Iris pigment epithelial cell (primary cell): ENCODE measurements at places on chromosomes 11 and 22.

GRCh38 chr11:111370902-111371578 is 8.0 kb downstream of the POU2AF1 start:
- no peak for DNase-seq

DNA sequence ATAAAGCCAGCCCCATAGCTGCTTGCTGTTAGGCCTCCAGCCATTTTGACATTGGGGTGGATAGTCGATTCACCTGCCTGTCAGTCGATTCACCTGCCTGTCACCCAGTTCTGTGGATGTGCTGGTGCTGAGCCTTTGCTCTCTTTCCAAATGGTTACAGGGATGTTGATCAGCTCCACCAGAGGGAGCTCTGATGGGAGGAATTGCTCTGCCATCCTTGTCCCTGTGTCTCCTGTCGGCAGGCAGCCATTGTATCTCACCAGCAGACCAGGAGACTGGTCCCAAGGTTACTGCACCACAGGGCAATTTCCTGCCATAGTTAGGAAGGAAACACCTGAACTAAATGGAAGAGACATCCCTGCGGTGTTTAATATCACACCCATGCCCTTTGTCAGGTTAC is 6.1 kb downstream of the MPEG1 start:
- DNase-seq = peak; percentile 38

DNA sequence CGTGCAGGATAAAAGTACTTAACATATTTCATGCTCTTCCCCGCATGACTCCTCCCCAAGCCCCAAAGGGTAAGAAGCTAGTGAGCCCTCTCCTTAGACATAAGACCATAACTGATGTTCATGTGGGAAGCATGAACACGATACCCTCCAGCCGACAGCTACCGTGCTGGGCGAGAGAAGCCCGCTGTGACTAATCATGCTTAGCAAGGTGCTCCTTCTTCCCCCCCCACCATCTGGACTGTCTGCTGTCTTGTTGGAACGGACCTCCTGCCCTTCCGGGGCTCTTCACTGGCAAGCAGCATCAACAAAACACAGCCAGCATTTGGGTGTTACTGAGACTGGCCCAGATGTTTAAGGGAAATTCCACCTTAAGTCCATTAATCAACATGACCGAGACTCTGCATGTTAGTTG is 200.6 kb downstream of the DBX1 start:
- no peak for DNase-seq

DNA sequence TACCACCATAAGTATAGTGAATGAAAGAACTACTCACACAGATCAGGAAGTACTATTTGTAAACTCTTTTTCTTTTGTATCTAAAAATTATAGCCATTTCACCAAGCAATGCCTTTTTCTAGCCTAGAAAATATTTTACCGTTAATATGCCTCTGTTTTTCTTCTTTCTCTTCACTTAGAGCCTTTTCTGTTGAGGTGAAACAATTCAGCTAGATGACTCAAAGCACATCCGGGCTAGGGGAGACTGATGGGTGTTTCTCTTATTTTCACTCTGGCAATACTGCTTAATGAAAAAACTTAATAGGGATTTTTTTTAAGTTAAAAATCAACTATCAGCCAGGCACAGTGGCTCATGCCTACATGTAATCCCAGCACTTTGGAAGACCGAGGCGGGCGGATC is 93.3 kb downstream of the SGSM3 start:
- no peak for DNase-seq

DNA sequence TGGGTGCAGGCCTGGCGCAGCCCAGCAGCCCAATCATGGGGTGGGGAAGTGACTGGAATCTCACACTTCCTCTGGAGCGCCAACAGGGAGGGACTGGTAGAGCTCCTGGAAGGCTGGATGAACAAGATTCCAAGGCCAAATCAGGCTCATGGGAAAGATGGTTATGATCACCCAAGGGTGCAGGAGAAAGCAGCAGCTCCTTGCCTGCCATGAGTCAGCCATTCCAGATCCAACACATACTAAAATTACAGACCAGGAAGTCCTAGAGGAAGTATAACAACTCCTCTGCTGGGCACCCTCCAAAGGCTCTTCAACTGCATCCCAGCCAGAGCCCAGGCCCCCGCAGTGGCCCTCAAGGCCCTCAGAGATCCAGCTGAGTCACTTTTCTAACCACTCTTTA is 427.3 kb downstream of the TENM4 start:
- no peak for DNase-seq

GRCh38 chr11:123640677-123641494 is 13.5 kb downstream of the SCN3B start:
- peak; percentile 40 for DNase-seq

- DNase-seq = peak; percentile 76
Measured at GRCh38 chr11:18594999-18595749, 4.4 kb upstream of the MISFA start.

DNA sequence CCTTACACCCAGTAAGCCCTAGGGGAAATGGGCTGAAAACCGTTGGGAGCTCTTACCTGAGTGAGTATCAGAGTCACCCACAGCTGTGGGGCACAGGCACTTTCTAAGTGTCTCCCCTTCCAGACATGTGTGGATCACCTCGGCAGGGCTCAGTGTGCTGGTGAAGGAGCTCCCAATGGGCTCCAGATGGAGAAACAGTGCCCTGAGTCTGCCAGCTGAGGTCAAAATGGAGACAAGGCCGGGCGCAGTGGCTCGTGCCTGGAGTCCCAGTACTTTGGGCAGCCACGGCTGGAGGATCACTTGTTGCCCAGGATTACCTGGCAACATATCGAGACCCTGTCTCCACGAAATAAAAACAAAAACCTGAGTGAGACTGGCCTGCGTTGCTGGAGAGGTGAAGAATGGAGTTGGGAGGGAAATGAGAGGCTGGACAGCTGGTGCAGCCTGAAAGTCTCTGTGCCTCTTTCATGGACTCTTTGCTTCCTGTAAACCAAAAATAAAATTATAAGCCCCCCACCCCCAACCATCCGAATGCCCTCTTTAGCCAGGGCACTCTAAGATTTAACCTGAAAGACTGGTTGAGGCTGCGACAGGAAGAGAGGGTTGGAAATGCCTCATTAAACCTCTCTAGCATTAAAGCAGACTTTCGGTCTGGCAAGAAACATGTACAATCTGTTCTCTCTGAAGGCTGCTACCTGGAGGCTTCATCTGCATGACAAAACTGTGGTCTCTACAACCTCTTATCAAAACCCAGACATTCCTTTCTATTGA is 111.8 kb downstream of the SNX19 start:
- DNase-seq = no peak

DNA sequence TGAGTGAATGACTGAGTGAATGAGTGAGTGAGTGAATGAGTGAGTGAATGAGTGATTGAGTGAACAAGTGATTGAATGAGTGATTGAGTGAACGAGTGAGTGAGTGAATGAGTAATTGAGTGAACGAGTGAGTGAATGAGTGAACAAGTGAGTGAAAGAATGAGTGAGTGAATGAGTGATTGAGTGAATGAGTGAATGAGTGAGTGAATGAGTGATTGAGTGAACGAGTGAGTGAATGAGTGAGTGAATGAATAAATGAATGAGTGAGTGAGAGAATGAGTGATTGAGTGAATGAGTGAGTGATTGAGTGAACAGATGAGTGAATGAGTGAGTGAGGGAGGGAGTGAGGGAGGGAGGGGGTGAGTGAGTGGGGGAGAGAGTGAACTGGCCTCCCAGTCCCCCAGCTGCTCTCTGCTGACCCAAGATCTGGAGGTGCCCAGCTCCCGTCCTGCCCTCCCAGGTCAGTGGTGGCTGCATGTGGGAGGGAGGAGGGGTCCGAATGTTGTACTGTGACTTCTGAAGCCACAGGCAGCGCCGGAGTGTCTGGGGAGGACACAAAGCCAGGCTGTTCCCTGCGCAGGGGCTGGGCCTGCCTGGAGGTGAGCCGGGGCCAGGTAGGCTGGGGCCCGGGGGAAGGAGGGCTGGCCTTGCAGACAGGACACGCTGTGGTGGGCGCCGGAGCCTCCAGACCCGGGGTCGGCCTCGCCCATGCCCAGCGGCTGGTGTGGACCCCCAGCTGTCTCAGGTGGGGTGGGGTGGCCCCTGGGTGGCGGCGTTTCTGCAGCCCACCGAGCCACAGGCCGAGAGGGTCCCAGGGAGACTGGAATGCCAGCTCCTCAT is 17.8 kb upstream of the PIM3 start:
- no peak for DNase-seq

DNA sequence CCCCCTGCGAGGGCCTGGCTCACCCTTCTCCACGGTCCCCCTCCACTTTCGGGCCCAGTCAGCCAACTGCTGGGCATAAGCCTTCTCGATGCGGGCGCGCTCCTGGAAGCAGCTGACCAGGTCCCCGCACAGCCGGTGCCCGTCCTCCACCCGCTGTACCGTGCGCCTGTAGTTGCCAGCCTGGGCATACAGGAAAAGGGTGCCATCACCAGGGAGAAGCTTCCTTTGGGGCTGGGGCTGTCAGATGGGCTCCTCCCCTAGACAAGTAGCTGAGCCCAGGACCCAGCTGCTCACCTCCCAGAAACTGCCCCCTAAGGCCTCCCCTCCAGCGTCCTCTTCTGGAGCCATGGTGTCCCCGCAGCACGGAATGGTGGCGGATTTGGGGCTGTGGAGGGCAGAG is 3.9 kb downstream of the PACSIN3 start:
- no peak for DNase-seq

GRCh38 chr11:30045921-30046577 is 29.2 kb upstream of the KCNA4 start:
- DNase-seq = no peak

GRCh38 chr11:67581469-67581868 is 2.1 kb upstream of the GSTP1 start:
- DNase-seq = no peak

GRCh38 chr11:110028921-110029320 is 64.3 kb upstream of the ZC3H12C start:
- DNase-seq = no peak

DNA sequence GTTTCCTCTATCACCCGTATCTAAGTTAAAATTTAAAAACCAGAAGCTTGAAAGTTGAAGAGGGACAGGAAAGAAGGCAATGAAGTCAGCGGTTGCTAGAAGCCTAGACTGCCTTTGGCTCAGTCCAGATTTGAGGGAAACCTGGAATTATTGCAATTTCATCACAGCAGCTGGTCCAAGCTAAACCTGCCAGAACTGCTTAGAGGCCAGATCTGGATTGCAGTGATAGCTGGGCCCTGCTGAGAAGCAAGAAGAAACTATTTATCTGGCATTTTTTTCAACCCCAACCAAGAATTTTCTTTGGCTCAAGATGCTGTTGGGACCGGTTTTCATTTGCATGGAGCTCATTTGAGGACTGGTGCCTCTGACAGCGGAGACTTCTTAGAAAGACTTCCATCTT is 121.5 kb upstream of the TEAD1 start:
- peak; percentile 78 for DNase-seq

DNA sequence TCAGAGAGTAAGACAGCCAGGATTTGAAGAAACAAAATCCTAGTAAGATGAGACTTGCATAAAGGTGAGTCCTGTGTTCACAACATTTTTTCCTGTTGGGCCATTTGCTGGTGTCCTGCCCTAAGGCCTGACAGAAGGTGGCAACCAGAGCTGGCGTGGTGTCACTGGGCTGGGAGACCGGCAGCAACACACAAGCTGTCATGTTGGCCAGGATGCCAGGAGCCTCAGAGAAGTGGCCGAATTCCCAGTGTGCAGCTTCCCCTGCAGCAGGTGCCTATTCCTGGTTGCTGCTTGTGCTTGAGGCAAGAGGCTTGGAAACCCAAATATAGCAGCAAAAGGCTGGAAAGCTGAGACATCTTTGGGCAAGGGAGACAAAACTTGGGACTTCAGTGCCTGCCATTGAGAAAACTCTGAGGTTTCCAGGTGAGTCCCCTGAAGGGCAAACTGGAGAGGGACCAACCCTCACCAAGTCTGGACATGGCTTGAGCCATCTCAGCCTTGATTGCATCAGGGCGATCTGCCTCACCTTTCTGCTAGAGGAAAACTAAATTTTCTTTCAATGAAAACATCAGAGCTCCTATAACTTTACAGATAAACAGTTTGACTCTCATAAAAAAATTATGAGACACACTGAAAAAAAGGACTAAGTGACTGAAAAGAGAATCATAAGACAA is 25.9 kb downstream of the ALG12 start:
- no peak for DNase-seq

- DNase-seq = peak; percentile 98
Measured at GRCh38 chr11:76782531-76783293, 444 bp upstream of the TSKU start.

DNA sequence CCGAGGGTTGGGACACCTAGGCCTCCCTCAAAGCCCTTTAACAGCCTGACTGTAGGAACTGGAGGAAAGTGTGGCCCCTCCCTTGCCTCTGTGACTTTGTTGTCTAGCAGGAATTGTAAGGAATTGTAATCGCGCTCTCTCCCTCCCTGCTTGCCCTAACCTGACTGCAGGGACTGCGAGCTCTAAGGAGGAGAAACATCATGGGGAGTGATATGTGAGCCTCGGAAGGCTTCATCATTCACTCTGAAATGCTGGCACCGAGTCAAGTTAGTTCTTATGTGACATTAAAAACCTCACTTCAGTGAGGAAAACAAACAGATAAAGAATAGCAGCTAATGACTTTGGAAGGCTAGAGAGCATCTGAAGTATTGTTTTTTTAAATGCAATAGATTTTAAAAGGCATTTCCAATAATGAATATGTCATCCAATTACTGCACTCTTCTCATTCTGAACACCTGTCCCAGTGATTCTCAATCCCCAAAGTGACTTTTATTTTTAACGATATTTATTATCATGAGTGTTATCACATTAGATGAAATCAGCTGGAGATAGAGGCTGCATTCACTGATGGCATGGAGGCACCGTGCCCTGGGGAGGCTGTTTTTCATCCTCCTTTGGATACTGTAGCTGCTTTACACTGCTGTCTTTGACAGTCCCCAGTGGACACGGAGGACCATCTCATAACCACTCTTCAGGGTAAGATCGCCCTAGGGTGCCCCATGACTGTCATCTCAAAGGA is 58.5 kb upstream of the NTM start:
- no peak for DNase-seq

- no peak for DNase-seq
Measured at GRCh38 chr11:70095541-70096252, 17.6 kb downstream of the ANO1 start.

DNA sequence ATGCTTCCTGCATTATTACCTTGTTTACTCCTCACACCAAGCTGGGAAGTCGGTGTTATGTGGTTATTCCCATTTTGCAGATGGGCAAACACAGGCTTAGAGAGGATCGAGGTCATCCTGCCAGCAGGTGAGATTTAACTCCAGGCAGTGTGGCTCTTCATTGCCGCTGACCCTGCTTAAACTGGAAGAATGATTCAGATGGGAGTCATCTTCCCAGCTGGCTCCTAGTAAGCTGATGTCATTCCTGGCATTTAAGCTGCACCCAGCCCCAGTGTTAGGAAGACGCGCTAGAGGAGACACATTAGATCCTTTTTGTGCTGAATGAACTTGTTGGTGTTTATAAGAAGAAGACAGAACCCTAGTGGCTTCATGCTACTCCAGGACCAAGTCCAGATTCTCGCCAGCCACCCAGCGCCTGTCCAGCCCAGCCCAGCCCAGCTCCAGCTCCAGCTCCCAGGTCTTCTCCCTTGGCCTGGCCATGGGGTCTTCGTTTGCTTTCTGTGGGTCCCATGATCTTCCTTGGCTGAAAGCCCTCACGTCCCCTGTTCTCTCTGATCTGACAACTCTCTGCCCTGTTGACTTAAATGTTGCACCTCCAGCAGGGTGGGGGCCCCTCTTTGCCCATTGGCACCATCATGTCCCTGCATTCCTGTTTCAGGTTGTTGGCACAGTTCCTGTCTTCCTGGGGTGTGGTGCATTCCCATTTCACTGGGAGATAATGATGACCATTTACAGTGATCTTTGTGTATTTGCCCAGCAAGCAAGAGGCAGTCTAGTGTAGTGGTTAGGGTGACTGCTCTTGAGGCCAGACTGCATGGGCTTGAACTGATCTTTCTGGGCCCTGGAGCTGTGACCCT is 13.6 kb downstream of the PARVB start:
- DNase-seq = peak; percentile 95

- peak; percentile 36 for DNase-seq
Measured at GRCh38 chr11:1546536-1547466, 25.3 kb downstream of the DUSP8 start.
